Uterine smooth muscle cell (primary cell): ENCODE measurements at places on chromosomes 5 and 9. TPM values are rescaled to one million over a fixed set of nuclear protein-coding genes. Genes with fewer than 3 reads are reported as not detected.

SIL1 gene
- total RNA-seq: 57.9 and 105 TPM in 2 replicates

CFAP77 gene
- total RNA-seq: 0.12 TPM in 1 of 2 replicates, not detected in the other

CDC23 gene
- 24.7 and 25.5 TPM in 2 replicates for total RNA-seq

TMC1 gene
- total RNA-seq: 0.62 and 2.1 TPM in 2 replicates

STPG3 gene
- not detected in 2 replicates for total RNA-seq

PCDHA3 gene
- total RNA-seq: under 0.01 and 0.25 TPM in 2 replicates

PGM5 gene
- total RNA-seq: 61.4 and 74.4 TPM in 2 replicates

KLHL3 gene
- total RNA-seq: 3.4 and 4.0 TPM in 2 replicates
